ENCODE measurements at places on chromosomes 7 and 10. TPM values are rescaled to one million over a fixed set of nuclear protein-coding genes. Genes with fewer than 3 reads are reported as not detected.

Gene MEIG1
- 0.22 TPM for total RNA-seq

Gene GALNT17
- total RNA-seq = not detected

Gene TDRD1
- total RNA-seq = not detected

Gene FAM221A
- total RNA-seq = 5.9 TPM

Gene TAS2R4
- total RNA-seq = 0.33 TPM

Gene WNT8B
- not detected for total RNA-seq

Gene TEX36
- total RNA-seq = not detected

Gene NRCAM
- 1.2 TPM for total RNA-seq

Gene FXYD4
- total RNA-seq = not detected

Gene SLC25A28
- 11.9 TPM for total RNA-seq

Gene CLDN4
- under 0.01 TPM for total RNA-seq

Gene PIK3CG
- total RNA-seq = 2.0 TPM

Gene CUBN
- total RNA-seq = 19.9 TPM

Gene PIK3AP1
- 0.09 TPM for total RNA-seq

Gene NEUROD6
- not detected for total RNA-seq

Data from dermis lymphatic vessel endothelial cell (primary cell).